Fibroblast of skin of left biceps (primary cell): ENCODE measurements at places on chromosomes 11 and 22.

DNA sequence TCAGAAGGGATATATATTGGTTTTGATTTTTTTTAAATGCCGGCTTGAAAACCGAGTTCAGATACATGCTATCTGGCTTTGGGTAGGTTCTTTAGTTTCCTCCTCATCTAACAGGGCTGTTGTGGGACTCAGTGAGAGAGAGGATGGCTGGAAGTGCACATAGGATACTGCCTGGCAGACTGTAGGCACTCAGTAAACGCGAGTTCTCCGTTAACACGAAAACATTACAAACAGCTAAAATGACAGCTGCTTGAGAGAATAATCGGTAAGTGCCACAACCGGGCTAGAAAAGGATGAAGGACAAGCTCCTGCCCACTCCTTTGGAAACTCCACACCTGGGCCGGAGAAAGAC is 369 bp downstream of the XRRA1 start:
- no peak for DNase-seq

DNA sequence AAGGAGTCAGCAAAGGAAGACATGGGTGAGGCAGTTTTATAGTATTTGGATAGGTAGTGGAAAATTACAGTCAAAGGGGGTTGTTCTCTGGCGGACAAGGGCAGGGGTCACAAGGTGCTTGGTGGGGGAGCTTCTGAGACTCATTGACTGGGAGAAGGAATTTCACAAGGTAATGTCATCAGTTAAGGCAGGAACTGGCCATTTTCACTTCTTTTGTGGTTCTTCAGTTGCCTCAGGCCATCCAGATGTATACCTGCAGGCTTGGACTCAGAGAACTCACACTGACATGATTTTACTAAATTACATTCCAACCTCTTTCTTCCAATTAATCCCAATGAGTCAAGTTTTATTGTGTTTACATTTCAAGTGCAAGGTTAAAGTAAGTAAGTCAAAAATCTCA is 240.5 kb upstream of the API5 start:
- no peak for DNase-seq

- DNase-seq: no peak
These were observed 2.8 kb downstream of the LRRC10B start for GRCh38 chr11:61511383-61511782.

DNA sequence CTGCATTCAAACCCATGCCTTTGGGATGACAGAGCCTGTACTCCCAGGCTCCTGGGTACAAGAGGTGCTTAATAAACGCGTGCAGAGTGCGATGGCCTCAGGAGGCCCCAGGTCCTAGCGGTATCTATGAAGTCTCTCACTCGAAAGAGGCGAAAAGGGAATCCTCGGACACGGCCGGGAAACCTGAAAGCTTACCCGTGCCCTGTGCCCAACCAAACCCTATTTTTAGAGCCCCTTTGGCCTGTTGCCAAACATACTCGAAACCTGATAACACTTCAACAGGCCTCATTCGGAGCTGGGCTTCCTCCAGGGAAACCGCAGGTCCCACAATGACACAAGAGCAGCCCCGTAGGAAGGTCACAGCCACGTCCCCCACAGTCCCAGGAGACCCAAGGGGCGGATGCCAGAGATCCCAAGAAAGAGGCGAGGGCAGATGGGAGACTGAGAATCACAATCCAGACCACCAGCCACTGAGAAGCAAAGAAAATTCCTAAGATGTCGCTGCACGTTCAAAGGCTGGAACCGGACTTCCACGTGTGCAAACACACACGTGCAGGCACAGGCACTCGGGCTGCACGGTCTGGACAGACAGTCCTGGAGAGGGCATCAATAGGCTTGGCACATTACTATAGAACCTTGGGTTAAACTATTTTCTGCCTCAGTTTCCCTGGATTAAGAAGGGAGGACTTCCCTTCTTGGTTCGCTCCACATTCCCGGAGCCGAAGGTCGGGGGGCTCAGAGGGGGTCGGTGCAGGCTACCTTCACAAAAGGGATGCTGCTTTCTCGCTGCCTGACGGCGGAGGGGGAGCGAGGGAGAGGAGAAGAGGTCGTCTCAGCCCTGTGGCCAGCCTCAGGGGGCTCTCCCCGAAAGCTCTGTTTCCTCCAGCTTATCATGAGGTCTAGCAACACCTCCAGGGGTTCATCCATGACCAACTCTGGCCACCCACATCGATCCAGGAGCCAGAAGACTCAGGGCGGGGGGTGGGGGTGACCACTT is 8.2 kb downstream of the PDGFB start:
- DNase-seq: no peak

DNA sequence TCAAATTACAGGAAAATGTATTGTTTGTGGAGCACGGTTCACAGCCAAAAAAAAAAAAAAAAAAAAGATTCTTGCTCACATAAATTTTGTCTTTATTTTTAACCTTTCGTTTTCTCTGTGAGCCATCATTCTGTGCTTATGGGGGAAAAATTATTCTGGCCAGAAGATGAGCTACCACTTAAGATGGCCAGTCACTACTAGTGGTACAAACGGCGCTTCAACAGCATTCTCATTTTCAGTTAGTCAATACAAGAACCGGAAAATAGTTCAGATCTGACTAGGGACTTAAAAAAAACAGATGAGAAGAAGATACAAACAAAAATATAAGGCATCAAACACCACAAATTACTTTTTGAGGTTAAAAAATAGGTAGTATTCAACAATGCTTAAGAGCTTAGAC is 158.6 kb upstream of the CNTN5 start:
- DNase-seq: no peak

DNA sequence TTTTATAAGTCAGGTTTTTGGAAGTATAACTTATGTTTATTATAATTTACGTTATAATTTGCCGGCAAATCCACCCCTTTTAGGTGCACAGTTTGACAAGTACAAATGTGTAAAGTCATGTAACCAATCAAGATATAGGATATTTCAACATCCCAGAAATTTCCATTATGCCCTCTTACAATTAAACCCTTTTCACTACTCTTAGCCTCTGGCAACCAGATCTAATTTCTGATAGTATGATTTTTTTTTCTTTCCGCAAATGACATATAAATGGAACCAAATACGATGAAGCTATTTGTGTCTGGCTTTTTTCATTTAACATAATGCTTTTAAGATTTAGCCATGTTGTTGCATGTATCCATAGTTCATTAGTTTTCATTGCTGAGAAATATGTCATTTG is 69.5 kb upstream of the HTATIP2 start:
- DNase-seq: no peak

- DNase-seq: no peak
These were observed 30.6 kb downstream of the UBASH3B start for GRCh38 chr11:122686111-122686510.

DNA sequence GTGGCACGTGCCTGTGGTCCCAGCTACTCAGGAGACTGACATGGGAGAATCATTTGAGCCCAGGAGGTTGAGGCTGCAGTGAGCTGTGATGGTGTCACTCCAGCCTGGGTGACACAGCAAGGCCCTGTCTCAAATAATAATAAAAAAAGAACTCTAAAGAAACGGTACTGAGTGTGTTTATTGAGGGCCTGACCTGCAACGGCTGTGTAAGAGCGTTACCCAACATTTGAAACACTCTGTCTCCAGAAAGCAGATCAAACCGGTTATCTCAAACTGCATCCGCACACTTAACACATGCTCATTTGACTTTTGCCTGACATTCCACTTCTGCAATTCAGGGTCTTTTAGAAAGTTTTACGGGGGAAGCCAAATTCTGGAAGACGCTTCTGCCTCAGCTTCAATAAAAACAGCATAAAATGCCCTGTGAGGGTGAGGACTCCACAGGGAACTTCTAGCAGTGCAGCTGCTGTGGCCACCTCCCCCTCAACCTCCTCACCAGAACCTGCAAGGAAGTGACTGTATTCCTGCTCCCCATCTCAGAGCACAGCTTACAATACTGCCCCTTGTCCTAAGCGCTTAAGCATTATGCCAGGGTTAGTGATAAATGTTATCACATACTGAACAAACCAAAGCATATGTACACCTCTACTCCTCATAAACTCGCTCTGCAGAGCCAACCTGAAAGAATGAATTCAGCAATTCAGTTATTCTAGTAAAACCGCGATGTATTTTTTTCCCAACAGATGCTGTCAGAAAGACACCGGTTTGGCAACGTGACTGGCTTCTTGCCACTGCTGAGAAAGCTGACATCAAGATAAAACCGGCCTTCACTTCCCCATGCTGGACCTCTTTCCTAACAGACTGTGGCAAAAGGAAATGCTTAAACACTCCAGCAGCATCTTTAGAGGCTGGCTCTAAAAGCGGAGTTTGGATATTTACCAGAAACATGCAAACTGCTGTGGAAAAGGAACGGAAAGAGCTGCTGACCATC is 52.2 kb downstream of the PRDM10 start:
- DNase-seq: peak; percentile 36

- DNase-seq: no peak
These were observed 128.0 kb downstream of the DSCAML1 start for GRCh38 chr11:117669062-117669461.
